ENCODE measurements at places on chromosomes 4 and X.

DNA sequence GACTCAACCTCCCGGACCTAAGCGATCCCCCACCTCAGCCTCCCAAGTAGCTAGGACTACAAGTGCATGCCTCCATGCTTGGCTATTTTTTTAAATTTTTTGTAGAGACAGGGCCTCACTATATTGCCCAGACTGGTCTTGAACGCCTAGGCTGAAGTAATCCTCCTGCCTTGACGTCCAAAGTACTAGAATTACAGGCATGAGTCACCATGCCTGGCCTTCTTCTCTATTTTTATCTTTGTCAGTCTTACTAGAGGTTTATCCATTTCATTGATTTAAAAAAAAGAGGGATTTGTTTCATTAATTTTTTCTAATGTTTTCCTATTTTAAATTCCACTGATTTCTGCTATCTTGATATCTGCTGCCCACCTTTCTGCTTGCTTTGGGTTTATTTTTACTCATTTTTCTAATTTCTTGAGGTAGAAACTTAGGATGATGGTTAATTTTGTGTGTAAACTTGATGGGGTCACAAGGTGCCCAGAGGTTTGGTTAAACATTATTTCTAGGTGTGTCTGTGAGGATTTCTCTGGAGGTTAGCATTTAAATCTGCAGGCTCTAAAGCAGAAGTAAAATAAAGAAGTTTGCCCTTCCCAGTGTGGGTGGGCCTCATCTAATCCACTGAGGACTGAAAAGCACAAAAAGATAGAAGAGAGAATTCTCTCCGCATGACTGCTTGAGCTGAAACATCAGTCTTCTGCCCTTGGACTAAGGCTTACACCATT, 116.2 kb upstream of the DCLK2 start:
- peak; percentile 59 for DNase-seq

GRCh38 chr4:89496851-89497250, 189.3 kb upstream of the GPRIN3 start:
- no peak for DNase-seq

GRCh38 chr4:138005486-138005885, 236.7 kb downstream of the SLC7A11 start:
- DNase-seq: no peak

DNA sequence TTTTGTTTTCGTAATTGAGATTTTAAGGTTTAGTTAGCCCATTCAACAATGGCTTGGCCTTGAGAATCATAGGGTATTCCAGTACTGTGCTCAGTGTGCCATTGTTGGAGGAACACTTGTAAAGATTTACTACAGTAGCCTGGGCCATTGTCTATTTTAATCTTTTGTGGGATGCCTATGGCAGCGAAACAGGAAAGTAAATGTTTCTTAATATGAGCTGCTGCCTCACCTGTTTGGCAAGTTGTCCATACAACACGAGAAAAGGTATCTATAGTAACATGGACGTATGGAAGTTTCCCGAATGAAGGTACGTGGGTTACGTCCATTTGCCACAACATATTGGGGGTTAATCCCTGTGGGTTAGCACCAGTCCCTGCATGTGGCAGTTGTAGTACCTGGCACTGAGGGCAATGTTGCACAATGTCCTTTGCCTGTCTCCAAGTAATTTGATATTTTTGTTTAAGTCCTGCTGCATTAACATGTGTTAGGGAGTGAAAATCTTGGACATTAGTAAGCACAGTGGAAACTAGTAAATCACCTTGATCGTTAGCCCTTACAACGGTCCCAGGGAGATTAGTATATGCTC, 38.6 kb upstream of the AADAT start:
- DNase-seq: no peak

- DNase-seq: no peak
Observed at GRCh38 chrX:124151195-124151594, 181.3 kb upstream of the TEX13D start.

- no peak for DNase-seq
Observed at GRCh38 chr4:173254646-173255045, 79.5 kb downstream of the HMGB2 start.

Measured in fibroblast of villous mesenchyme (primary cell).